Stimulated activated effector memory CD8-positive, alpha-beta T cell treated with anti-CD3 and anti-CD28 coated beads, Interleukin-12 subunit alpha, Interleukin-12 subunit beta, amount 100 ng/mL, for 72 hours (primary cell): ENCODE measurements at places on chromosomes 3 and 15.

DNA sequence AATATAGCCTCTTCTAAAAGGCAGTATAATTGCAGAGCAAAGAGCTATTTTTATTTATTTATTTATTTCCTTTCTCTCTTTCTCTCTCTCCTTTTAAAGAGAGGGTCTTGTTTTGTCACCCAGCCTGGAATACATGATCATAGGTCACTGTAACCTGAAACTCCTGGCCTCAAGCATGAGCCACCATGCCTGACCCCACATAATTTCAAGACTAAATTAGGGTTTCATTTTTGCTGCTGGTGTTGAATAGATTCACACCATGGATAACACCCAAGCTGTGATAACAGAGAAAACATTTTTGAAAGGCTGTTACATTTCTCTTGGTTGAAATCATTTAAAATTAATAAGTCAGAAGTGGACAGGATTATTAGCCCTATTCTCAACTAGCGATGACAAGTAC, 131.6 kb downstream of the LEKR1 start:
- DNase-seq: no peak

DNA sequence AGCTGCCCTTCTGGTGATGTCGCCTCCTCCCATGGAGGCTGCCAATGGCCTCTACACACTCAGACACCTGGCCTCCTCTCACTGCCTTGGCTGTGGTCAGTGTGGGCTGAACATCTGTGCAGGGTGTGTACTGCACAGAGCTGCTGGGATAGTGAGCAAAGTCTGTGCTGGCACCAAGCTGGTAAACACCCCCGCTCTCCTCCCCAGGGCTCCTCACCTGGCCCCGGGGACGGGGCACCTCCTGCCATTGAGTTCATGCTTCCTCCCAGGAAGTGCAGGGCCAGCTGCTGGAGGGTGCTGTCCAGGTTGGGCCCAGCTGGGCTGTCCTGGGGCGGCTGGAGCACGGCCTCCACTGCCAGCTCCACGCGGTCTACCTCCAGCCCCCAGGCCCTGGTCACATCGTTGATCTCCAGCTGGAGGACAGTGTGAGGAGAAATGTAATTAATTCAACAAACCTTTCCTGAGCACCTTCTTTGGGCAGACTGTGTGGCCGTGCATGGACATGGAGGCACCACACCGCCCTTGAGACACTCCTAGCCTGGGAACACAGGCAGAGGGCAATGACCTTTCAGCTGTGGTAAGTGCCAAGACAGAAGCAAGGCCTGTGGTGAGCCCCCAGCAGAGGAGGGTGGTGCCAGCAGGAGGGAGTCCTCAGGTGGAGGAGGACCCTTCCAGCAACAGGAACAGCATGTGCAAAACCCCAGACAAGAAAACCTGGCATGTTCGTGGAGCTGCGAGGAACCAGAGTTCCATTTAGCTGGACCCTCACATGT, 6.8 kb downstream of the STOML1 start:
- DNase-seq: no peak

GRCh38 chr15:89326316-89326715, 8.3 kb downstream of the POLG start:
- DNase-seq: no peak

DNA sequence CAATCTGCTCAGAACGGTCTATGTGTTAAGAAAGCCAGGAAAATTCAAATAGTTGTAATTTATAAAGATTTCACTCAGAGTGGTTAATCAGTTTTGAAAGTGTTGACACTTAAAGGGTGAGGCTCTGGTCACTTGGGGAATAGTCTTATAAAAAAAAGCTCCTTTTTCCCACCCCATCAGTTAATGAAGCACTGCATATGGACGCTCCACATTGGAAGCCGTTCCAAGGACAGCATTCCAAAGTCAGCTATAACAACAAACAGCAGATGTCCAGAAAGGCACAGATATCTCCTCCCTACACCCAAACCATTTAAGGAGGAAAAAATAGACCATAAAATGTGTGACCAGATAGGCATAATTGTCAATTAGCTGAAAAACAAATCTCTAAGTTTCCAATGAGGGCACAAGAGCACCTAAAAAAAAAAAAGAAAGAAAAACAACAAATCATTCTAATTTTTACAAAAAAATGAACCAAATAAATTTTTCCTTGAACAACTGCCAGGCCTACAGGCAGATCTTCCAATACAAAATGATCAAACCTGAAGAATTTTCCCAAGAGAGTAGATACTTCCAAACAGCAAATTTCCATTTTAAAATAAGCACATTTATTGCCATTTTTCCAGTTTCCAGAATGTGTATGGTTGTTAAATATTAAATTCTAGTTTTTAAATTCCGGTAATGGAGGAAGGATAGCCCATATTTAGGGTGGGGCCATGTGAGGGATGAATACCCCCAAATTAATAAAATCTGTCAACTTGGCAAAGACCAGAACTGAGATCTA, 198.3 kb downstream of the ERC2 start:
- no peak for DNase-seq

GRCh38 chr3:43609406-43609805, 12.4 kb downstream of the ANO10 start:
- DNase-seq: no peak

- no peak for DNase-seq
Observed at GRCh38 chr3:69720824-69721223, 18.4 kb upstream of the MITF start.

GRCh38 chr3:168096210-168096652, 507 bp upstream of the GOLIM4 start:
- peak; percentile 50 for DNase-seq

DNA sequence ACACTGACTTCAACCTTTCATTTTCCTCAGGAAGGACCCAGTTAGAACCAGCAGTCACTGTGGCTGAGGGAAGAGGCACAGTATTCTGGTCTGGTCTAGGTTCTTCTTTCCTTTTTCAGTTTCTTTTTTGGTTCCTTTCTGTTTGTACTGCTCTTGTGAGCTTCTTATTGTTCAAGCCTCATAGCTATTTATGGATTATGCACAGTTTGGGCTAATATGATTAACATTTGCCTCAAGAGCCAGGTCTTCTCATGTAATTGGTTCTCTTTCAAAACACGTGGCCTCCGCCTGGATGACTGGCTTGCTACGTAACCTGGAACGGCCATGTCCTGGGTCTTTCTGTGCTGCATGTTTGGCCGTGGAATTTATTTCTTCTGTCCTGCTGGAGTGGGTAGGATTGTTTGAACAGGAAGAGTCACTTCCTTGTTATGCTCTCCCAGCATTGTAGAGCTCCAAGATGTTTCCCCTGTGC, 43.3 kb downstream of the RBMS3 start:
- DNase-seq: no peak

DNA sequence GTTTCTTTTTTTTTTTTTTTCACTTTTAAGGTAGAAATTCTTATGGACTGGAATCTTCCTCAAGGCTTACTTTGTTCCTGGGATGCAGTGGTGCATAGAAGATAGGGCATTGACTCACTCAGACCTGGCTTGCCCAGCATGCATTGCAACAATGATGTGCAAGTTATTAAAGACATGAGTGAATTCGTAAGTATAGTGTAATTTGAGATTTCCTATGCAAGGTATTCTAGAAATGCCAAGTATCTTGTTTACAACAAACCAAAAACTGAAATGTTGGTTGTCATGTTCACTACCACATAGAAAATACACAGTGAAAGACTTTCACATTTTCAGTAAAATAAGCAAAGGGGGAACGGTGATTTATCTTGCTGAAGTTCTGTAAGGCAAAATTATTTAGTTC, 56.5 kb upstream of the FNDC3B start:
- no peak for DNase-seq

DNA sequence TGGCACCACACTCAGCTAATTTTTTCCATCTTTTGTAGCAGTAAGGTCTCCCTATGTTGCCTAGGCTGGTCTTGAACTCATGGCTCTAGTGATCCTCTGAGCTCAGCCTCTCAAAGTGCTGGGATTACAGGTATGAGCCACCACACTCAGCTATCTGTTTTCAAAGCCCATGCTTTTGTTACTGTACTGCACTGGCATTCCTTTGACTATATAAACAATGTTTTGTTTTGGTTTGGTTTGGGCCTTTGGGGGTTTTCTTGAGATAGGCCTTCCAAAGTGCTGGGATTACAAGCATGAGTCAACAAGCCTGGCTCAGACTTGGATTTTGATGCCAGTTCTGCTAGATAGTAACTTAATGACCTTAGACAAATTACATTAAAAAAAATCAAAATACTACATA, 89.7 kb upstream of the GK5 start:
- no peak for DNase-seq

DNA sequence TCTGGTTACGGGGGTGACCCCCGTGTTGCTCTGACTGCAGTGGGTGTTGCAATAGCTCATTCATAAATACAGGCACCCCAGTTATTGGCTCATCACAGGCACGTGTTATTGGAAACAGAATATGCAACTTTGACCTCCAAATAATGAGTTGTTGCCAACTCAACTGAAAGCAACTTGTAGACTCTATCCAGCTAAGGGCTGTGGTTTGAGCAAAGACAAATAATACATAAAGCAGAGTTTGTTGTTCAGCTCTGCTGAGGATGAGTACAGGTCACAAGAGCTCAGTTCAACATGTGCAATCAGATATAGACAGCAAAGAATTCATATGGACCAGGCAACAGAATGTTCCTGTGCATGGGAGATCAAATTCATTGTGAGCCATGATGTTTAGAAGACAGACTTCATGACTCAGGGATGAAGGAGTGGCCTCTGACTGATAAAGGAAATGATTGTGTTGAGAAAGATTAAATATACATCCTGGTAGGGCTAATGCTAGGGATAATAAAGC, 87.6 kb upstream of the LRIG1 start:
- DNase-seq: no peak

DNA sequence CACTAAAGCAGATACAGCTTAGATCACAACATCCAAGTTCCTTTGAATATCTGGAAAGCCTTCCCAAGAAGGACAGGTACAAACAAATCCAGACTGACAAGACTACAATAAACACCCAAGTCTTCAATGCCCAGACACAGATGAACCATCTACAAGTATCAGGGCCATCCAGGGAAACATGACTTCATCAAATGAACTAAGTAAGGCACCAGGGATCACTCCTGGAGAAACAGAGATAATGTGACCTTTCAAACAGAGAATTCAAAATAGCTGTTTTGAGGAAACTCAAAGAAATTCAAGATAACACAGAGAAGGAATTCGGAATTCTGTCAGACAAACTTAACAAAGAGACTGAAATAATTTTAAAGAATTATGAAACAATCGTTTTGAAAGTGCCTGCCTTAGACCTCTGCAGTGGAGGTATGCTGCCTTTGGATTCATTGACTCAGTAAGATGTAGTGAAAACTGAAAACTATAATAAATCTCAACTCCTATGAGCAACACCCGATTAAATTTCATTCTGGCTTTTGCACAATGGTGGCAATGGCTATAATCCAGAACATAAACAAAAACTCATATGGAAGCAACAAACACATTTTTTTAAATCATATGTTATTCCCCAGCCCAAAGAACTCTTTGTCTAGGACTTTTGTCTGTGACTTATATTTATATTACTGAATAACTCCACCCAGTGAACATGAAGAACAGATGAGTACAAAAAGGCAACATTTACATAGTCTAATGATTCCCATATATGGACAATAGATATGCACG, 12.6 kb upstream of the COL8A1 start:
- no peak for DNase-seq

DNA sequence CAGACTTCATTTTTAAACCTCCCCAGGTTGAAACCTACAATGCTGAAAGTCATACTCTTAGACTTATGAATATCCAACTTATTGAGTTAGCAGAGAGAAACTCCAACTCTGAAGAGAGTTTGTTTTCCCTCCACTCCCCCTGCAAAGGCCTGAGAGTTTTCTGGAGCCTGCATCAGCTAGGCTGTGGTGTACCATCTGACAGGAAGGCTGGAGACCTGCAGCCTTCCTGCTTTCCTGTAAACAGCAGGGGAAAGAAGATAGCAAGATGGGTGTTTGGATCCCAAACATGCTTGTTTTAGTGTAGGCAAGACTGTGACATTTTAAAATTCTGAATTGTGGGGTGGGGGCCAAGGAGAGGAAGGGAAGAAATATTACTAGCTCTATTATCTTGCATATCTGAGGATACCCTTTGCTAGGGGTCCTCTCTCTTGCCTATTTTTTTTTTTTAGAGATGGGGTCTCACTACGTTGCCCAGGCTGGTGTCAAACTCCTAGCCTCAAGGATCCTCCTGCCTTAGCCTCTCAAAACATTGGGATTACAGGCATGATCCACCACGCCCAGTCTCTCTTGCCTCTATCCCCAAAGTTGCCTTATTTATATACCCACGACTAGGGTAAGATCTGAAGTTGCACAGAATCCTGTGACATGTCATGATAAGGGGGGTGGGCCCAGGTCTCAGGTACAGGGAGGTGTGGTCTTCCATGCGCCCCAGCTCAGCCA, 51.0 kb upstream of the USP3 start:
- DNase-seq: no peak

DNA sequence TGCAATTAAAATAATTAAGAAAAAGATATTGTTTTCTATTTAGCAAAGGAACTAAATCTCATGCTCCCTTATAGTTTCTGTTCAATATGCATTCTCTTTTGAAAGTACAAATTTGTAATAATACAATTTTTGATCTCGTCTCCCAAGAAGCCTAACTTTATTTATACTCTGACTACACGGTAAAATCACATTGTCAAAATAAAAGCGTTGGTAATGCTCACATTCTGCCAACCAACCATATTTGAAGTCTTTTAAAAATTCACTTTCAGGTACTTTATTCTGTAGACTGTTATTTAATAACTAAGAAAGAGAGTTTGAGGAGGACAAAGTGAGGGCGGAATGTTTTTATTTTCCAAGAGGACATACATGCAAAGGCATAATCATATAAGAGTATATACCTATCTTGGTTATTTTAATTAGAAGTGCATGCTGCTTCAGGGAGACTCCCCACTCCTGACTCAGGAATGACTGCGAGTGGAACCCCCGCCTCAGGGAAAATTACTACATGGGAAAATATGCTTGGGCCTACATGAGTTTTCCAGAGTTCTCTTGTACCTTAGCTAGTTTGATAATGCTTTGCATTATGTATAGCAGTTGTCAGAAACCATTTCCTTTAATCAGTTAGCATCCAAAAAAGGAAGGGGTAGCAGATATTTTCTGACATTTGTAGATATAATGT, 19.3 kb downstream of the MBNL1 start:
- DNase-seq: no peak

- DNase-seq: no peak
Observed at GRCh38 chr15:66722757-66723540, 20.9 kb downstream of the SMAD6 start.

DNA sequence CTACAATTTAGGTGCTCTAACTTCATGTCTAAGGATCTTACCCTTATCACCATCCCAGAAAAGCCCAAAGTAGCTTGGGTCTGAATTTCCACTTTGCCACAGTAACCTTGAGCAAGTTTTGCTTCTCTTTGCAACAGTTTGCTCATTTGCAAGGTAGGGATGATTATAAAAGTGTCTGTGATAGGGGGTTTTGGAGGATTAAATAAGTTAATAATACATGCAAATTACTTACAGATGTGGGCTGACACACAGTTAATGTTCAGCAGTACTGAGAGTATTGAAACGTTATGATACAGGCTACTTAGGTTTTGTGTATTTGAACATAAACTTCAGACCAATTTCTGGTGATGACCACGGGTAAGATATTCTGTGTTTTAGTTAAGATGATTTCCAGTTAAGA, 444.7 kb upstream of the TPRG1 start:
- no peak for DNase-seq

GRCh38 chr15:55357774-55358173, 38.8 kb downstream of the PIGB start:
- no peak for DNase-seq

GRCh38 chr3:118949113-118949760, 85.4 kb downstream of the IGSF11 start:
- DNase-seq: no peak

- no peak for DNase-seq
Observed at GRCh38 chr3:189038773-189039745, 132.7 kb upstream of the TPRG1 start.
